ENCODE measurements at places on chromosomes 11 and 22. TPM values are rescaled to one million over a fixed set of nuclear protein-coding genes. Genes with fewer than 3 reads are reported as not detected.
A peak's percentile ranks its signal among the peaks of the same experiment; 100 is the strongest.

DNA sequence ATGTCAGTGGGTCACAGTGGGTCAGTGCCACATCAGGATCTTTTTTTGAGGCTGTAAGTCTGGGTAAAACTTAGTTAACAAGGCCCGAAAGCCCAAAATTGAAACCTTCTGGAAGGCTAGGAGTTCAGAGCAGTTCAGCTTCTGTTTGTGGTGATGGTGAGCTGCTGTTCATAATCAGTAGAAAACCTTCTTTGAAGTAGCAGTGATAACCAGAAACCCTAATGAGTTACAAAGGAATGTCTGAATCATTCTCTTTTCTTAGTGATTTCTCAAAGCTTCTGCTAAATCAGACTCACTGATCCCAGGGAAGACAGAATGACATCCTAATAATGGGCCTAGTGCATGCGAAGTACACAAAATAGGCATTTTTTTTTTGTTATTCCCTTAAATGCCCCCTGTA lies 124.7 kb downstream of the PARVA start:
- no peak for DNase-seq

DNA sequence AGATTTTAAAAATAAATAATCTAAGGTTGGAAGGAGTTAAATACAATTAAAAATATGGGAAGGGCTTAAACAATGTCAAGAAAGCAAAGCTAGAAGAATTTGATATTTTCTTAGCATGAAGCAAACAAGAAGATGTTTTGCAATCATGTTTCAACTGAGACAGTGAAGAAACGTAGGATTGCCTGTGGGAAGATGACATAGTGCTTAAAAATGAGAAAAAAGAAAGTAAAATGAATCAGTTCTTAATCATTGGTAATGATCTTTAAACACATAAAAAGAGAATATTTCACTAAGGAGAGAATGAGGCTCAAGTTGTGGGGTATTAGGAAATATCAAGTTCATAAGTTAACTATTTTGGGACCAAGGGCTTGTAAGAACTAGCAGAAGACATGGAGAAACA lies 855.0 kb downstream of the METTL15 start:
- no peak for DNase-seq

DNA sequence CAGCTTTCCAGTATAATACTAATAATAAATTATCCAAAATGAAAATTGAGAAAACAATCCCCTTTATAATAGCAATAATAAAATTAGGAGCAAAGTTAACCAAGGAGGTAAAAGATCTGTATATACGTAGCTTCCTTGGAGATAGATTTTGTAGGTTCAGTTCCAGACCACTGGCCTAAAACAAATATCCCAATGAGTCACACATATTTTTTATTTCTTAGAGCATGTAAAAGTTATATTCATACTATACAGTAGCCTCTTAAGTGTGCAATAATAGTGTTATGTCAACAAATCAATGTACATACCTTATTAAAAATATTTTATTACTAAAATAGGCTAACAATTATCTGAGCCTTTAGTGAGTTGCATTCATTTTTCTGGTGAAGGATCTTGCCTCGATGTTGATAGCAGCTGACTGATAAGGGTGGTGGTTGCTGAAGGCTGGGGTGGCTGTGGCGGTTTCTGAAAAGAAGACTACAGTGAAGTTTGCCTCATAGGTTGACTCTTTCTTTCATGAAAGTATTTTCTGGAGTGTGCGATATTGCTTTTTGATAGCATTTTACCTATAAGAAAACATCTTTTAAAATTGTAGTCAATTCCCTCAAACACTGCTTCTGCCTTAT lies 178.5 kb downstream of the ARHGAP42 start:
- DNase-seq, result no peak

Gene STX5
- 28.0 TPM for total RNA-seq

GRCh38 chr22:35128637-35129036 lies 62.7 kb downstream of the ISX start:
- DNase-seq, result no peak

Gene CRYBB1
- total RNA-seq, result not detected

DNA sequence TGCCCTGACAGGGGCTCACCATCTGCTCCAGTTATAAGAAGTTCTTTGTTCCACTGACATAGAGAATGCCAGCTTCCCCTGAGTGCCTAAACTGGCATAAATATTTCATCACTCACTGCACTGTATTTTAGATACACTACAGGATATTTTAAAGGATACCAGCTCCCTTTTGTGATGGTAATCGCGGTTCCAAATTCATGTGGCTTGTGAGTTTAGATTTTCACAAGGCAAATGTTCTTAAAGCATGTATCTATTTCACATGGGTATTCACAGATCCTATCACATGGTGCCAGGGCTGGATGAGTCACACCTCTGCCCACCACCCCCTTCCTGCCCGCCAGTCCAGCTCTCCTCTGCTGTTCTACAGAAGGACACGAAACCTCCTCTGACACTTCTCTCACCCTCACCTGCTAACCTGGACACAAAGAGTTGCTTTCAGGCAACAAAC lies 105.5 kb downstream of the KCNC1 start:
- peak; percentile 50 for DNase-seq

GRCh38 chr22:17095538-17095937 lies 10.7 kb downstream of the IL17RA start:
- no peak for DNase-seq

Gene MS4A1
- total RNA-seq, result not detected

- DNase-seq, result no peak
Measured at GRCh38 chr11:109362059-109362458, 59.9 kb upstream of the C11orf87 start.

DNA sequence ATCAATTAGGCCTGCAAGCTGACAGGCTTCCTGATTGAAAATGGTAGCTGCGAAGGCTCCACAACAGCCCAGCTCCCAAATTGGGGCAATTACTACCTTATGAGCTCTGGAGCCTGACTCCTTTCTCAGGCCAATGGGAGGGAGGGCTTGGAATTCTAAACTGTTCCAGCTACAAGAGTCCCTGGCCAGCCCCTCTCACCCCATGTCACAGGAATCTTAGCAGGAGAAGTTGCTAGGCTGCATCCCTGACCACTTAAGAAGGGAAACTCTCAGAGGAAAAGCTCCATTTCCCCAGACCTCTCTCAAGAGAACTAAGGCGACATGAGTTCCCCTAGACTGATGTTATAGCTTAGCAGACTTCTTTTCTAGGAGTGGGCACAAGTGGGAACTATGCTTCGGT lies 4.9 kb downstream of the LRP4 start:
- DNase-seq, result no peak

- DNase-seq, result no peak
Measured at GRCh38 chr11:33575311-33575710, 125.3 kb downstream of the C11orf91 start.

DNA sequence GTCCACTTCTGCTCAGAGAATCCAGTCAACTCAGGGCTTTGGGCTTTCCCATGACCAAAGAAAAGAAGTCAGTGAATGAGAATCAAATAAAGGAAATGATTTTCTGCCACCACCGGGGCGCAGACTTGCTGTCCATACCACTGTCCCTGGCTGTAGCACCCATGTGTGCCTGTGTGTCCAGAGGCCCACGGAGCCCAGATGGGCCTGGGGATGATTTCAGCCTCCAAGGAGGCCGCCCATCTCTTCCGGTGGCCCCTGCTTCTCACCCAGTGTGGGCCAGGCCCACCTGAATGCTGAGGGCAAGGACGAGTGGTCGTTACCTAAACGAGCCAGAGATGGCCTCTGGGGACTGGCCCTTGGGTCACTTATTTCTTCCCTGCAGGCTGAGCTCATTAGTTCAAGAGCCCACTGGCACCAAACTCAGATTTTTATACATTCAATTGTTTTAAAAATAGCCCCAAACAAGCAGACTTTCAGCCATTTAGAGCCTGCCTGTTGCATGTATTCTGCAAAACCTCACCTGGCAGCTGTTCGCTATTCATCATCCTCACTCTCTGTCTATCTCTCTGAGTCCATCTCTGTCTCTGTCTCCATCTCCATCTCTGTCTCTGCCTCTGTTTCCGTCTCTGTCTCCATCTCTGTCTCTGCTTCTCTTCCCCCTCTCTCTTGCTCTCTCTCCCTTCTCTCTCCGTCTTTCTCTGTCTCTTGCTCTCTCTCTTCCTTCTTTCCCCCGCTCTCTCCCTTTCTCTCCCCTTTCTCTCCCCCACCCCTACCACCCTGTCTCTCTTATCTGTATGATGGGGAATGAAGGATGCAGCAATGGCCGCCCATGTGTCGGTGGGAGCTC lies 24.2 kb downstream of the KRTAP5-5 start:
- DNase-seq, result no peak
